ENCODE measurements at places on chromosomes 16 and 17. TPM values are rescaled to one million over a fixed set of nuclear protein-coding genes. Genes with fewer than 3 reads are reported as not detected.

CLEC19A gene
- total RNA-seq, result 29.2 TPM

HOXB1 gene
- total RNA-seq, result not detected

MKS1 gene
- 32.0 TPM for total RNA-seq

SDR42E1 gene
- 3.1 TPM for total RNA-seq

CMTM2 gene
- total RNA-seq, result not detected

SRSF1 gene
- total RNA-seq, result 340 TPM

NUDT7 gene
- total RNA-seq, result 8.3 TPM

TVP23A gene
- total RNA-seq, result 10.6 TPM

CTF1 gene
- total RNA-seq, result 1.6 TPM

TMEM107 gene
- total RNA-seq, result 34.0 TPM
